Astrocyte of the spinal cord (primary cell): ENCODE measurements at places on chromosomes 2 and 18.

DNA sequence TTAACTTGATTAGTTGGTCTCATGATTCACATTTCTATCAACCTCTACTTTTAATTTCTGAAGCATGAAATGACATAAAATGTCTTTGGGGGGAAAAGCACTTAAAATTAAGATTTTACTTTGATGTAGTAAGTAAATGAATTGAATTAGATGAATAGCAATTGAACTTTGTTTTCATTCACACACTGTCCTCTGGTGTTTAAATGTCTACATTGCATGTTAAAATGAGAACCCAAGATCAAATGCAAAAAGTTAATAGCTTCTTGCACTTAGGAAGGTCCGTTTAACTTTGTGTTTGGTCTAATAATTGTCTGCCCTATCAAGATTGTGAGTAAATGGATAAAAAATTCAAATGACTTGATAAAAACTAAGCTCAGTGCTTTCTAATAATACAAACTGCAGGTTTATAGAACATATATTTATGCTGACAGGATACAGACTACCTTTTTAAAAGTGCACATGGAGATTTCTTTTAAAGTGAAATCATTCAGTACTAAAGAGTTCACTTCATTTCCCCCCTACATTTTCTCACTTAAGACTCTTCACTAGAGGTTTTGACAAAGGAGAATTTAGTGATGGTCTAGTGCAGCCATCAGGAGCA, 156.2 kb upstream of the NABP1 start:
- peak; percentile 48 for DNase-seq

GRCh38 chr2:37414470-37414949, 70.1 kb downstream of the QPCT start:
- peak; percentile 80 for DNase-seq

DNA sequence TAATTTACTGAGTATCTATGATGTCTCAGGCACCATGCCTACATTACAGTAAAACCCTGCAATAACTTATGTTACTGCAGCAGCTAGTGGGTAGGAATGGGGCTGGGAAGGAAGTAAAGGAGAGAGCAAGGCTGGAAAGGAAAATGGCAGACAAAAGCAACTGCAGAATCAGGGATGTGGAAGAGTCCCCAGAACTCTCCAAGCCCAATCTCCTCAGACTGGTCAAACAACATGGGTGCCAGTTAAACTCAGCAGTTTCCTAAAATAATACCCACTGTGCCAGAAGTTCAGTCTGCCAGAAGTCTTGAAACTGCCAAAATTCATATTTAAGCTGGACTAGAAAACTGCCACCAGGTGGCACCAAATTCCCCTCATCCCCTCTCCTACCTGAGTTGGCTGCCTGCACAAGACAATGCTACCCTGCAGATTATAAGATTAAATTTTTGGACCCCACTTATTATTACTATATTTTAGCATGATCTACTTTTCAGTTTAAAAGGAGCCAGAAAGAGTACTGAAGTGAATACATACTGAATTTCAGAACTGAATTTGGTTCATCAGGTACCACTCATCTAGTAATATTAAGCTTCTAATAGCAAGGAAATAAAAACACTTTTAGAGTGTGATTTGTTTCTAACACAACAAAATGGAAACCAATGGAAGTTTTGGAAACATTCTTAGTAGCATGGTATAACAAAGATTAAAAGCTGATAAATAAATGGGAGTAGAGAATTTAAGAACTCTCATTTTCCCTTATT, 86.8 kb upstream of the DNER start:
- DNase-seq, result peak; percentile 72

GRCh38 chr18:7824970-7825369, 257.9 kb downstream of the PTPRM start:
- DNase-seq, result no peak

DNA sequence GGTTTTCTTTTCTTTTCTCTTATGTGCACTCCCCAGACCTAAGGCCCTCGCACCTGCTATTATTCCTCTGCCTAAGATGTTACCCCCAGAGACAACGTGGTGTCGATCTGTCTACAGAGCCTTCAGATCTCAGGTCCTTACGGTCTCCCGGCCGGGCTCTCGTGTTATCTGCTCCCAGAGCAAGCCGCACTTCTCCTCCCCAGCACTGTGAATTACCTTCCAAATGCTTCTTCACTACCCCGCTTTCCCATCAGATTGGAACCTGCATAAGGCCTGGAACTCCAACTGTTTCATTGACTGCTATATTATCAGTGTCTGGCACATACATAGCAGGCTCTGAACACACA, 71.2 kb upstream of the ODC1 start:
- no peak for DNase-seq

DNA sequence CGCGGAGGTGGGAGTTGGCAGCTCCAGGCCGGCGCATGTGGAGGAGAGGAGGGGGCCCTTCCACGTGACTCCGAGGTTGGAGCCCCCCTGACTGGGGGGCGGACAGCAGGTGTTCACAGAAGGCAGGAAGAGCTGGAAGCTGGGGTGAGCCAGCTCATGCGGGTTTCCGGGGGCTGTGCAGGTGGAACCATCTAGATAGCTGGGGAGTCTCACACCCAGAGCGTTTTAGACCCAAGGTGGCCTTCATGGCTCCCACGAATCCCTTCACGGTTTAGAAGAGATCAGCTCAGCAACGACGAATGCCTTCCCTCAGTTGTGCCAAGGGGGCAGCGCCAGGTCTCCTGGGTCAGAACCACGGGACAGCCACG, 740.5 kb upstream of the SALL3 start:
- DNase-seq, result no peak

GRCh38 chr2:288758-289361, 969 bp upstream of the ALKAL2 start:
- DNase-seq, result no peak

- no peak for DNase-seq
Observed at GRCh38 chr2:238380336-238380735, 46.4 kb upstream of the ASB1 start.

- DNase-seq, result peak; percentile 76
Observed at GRCh38 chr2:28291811-28292440, 100.7 kb upstream of the FOSL2 start.

DNA sequence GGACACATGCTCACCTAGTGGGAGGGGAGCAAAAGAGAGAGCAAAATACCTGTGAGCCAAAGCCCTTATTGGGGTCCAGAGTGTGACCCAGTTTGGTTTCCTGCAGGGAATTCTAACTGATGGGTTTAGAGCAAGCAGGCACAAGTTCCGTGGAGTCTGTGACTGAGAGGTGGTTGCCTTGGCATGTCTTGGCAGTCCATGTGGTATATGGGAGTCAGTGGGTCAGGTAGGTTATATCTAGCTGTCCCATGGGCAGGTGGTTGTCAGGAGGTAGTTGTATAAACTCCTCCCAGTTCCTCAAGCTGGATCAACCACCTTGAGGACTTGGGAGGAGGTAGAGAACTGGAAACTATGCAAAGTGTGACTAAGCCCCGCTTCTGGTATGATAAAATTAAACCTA, 452.8 kb upstream of the VWC2L start:
- DNase-seq, result no peak

DNA sequence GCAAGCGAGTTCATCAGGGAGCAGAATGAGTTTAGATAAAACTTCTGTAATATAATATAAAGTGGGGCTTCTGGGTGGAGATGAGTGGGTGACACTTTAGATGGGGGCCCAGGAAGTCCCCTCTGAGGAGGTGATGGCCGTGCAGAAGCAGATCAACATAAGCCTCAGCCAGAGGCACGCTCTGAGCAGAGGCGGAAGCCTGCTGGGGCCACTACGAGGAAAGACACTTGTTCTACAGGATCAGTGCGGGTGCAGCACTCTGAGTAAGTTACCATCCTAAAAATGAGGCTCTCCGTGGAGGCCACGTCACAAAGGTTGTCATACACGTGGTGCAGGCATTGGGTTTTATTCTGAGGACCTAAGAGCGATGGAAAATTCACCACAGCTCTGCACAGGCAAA, 22.3 kb downstream of the TMEM18 start:
- no peak for DNase-seq

GRCh38 chr2:183903026-183903425, 695.3 kb upstream of the ZNF804A start:
- no peak for DNase-seq

- no peak for DNase-seq
Observed at GRCh38 chr2:150413910-150414309, 73.6 kb downstream of the RND3 start.

- peak; percentile 84 for DNase-seq
Observed at GRCh38 chr2:127014630-127015029, 92.3 kb downstream of the BIN1 start.
